Right lung (tissue), 10 donors: ENCODE measurements at places on chromosomes 5 and 9.

GRCh38 chr5:65418661-65419060, 63.1 kb downstream of the ADAMTS6 start:
- no peak for DNase-seq

- no peak for DNase-seq
Observed at GRCh38 chr9:88072831-88073375, 65.4 kb downstream of the SPATA31C2 start.

DNA sequence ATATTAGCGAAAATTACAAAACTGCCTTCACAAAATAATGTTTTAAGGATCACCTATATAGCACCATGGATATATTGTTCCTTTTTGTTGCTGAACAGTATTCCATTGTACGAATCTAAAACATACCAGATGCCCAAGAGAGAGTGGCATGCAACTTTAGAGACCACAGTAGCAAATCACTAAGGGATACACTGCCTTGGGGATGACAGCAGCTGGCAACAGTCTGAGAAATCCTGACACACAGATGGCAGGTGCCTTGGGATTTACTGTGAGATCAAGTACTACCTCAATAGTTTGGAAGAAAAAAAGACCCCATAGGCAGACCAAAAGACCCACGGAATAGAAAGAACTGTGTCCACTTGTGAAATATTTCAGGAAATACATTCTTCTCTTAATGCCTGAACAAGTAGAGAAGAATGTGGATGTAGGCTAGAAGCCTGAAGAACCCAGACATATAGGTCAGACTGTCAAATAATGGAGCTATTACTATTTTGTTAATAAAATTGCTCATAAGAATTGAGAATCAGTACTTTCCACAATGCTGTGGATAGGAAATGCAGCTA, 53.4 kb downstream of the PLPP1 start:
- DNase-seq = no peak

- DNase-seq = no peak
Observed at GRCh38 chr9:137485343-137486140, 26.4 kb upstream of the NSMF start.

GRCh38 chr5:109916481-109917153, 226.9 kb downstream of the MAN2A1 start:
- no peak for DNase-seq

DNA sequence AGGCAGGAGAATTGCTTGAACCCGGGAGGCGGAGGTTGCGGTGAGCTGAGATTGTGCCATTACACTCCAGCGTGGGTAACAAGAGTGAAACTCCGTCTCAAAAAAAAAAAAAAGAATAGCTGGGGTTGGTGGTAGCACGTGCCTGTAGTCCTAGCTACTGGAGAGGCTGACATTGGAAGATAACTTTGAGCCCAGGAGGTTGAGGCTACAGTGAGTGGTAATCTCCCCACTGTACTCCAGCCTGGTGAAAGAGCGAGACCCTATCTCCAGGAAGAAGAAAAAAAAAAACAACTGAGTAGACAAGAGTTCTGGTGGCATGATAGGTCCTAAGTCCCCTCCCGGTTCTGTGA, 26.3 kb downstream of the GOLGA2 start:
- DNase-seq = no peak

DNA sequence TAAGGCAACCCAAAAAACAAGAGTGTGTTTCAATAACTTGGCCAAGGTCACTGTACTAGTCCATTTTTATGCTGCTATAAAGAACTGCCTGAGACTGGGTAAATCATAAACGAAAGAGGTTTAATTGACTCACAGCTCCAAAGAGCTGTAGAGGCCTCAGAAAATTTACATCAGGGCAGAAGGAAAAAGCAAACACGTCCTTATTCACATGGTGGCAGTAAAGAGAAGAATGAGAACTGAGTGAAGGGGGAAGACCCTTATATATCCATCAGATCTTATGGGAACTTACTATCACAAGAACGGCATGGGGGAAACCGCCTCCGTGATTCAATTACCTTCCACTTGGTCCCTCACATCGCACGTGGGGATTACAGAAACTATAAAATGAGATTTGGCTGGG, 64.3 kb upstream of the CAMK4 start:
- DNase-seq = peak; percentile 6

DNA sequence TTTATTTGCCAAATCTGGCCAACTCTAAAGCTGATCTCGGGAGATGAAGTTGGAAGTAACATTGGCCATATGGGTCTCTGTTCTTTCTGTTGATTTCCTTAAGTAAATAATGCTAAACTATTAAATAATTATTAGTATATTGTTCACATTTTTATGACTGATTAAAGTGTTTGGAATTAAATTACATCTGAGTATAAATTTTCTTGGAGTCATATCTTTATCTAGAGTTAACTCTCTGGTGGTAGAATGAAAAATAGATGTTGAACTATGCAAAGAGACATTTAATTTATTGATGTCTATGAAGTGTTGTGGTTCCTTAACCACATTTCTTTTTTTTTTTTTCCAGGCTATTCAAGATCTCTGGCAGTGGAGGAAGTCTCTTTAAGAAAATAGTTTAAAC, 9.3 kb upstream of the FGF18 start:
- DNase-seq = no peak
